NCI-H2081 (cell line): ENCODE measurements at places on chromosomes 1 and 21.

GRCh38 chr1:110605446-110605845 lies 712 bp downstream of the KCNA2 start:
- no peak for DNase-seq

GRCh38 chr21:38264571-38264970 lies 7.8 kb downstream of the KCNJ15 start:
- DNase-seq, result no peak

DNA sequence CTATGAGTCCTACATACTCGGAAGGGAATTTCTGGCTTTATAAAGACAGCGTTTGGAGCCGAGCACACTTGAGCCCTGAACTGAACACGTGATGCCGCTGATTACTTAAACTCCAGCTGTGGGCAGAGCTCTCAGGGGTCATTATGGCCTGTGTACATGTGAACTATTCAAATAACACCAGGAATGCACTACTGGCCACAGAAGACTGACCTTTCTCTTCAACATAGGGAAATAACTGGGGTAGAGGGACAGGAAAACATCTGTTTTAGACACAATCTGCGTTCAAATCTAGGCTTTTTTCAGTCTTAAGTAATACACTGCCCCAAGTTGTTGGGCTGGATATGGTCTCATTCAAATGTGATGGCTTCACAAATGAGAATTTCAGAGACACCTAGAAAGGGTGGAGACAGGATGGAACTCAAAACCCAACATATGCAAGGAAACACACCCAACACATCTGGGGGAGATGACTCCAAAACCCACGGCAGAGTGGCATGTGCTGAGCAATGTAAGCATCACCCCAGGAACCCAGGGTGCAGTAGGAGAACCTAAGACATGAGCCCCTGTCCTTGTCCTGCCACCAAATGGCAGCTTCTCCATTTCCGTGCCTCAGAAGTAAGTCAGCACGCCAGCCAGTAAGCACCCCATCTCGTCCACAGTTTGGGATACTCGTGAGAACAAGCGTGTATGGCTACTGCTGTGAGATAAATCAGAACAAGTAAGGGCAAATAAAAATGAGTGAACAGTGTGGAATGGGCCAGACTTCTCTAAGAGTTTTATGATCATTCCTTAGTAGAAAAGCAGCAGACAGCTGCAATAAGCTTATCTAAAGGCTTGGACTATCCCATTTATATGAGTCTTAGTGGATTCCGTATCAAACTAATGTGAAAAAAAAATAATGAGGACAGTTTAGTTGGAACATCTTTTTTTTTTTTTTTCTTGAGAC lies 24.9 kb downstream of the NID1 start:
- DNase-seq, result no peak

GRCh38 chr1:236458996-236459395 lies 64.8 kb upstream of the LGALS8 start:
- no peak for DNase-seq

GRCh38 chr1:181089017-181089675 lies 646 bp downstream of the IER5 start:
- DNase-seq, result peak; percentile 65

DNA sequence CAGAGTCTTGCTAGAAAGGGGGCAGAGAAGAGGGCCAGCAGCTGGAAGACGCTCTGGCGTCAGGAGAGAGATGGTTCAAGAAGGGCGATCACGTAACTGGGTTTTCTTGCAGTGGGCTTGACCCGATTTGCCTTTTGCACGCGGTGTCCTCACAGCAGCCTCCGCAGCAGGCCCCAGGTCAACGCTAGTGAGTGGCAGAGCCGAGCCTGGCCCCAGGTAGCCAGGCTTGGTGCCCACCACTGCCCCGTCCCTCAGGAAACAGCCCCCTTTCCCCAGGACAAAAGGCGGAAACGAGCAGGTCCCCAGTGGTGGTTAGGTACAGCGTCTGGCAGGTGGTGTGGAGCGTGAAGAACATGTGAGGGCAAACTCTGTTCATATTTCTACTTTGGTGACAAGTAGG lies 8.6 kb upstream of the UTS2 start:
- no peak for DNase-seq

- DNase-seq, result no peak
Observed at GRCh38 chr1:193581341-193581740, 394.9 kb upstream of the B3GALT2 start.

GRCh38 chr1:219908170-219908569 lies 20.2 kb downstream of the SLC30A10 start:
- DNase-seq, result no peak

- DNase-seq, result no peak
Observed at GRCh38 chr1:71269818-71270217, 189.0 kb upstream of the ZRANB2 start.

GRCh38 chr1:192485692-192486436 lies 89.7 kb upstream of the RGS1 start:
- no peak for DNase-seq

- DNase-seq, result no peak
Observed at GRCh38 chr1:43367026-43367903, 546 bp downstream of the ELOVL1 start.
